Progenitor cell of endocrine pancreas (in vitro differentiated cells): ENCODE measurements at places on chromosomes 11 and 22. TPM values are rescaled to one million over a fixed set of nuclear protein-coding genes. Genes with fewer than 3 reads are reported as not detected.

DNA sequence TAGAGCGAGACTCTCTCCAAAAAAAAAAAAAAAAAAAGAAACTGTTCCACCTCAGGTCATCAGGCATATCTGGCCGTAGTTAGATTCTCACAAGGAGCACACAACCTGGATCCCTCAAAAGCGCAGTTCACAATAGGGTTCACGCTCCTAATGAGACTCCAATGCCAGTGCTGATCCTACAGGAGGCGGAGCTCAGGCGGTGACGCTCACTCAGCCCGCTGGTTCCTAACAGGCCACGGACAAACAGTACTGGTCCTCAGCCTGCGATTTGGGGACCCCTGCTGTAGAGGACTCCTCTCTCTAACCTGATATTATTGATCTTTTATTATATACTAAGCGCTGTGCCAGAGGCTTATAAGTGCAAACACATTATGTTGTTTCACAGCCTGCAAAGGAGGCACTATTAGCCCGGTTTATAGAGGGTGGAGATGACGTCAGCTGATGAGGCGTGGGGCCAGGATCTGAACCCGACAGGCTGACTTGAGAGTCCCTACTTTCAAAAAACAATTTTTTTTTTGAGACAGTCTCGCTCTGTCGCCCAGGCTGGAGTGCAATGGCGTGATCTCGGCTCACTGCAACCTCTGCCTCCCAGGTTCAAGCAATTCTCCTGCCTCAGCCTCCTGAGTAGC, 4.9 kb upstream of the MAFF start:
- peaks cover under 1% of the 10 kb centered on the region for H3K27me3 ChIP-seq
- H3K4me3 ChIP-seq = no peak overlapping the region

DNA sequence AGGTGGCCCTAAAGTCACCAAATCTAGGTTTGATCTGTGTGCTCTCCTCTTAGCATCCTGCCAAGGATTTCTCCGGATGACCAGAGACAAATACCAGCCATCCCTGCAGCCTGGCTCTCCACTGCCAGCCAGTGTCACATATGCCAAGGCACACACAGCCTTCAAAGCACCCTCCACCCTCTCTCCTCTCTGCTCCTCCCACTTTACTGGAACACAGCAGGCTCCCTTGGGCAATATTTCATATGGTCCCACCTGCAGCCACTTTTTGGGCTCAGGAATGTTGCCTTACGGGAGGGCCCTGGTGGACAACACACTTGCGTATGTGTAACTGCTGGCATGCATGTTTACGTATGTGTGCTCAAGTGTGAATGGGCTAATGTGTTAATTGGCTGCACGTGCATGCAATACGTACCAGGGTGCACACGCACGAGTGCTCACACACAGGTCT, 183.9 kb downstream of the CEP164 start:
- no peak overlapping the region for H3K4me3 ChIP-seq
- no peak for DNase-seq
- peaks cover 16% of the 10 kb centered on the region for H3K4me1 ChIP-seq
- H3K27ac ChIP-seq = no peak overlapping the region
- H3K36me3 ChIP-seq = no peaks in the 10 kb centered on the region
- peaks cover 10% of the 10 kb centered on the region for H3K27me3 ChIP-seq

GRCh38 chr11:75365711-75366181, 14.3 kb upstream of the ARRB1 start:
- H3K4me3 ChIP-seq = no peak overlapping the region
- no peak for DNase-seq
- peaks cover 2% of the 10 kb centered on the region for H3K36me3 ChIP-seq
- no peak overlapping the region for H3K27ac ChIP-seq
- H3K4me1 ChIP-seq = no peaks in the 10 kb centered on the region
- H3K27me3 ChIP-seq = no peaks in the 10 kb centered on the region

DNA sequence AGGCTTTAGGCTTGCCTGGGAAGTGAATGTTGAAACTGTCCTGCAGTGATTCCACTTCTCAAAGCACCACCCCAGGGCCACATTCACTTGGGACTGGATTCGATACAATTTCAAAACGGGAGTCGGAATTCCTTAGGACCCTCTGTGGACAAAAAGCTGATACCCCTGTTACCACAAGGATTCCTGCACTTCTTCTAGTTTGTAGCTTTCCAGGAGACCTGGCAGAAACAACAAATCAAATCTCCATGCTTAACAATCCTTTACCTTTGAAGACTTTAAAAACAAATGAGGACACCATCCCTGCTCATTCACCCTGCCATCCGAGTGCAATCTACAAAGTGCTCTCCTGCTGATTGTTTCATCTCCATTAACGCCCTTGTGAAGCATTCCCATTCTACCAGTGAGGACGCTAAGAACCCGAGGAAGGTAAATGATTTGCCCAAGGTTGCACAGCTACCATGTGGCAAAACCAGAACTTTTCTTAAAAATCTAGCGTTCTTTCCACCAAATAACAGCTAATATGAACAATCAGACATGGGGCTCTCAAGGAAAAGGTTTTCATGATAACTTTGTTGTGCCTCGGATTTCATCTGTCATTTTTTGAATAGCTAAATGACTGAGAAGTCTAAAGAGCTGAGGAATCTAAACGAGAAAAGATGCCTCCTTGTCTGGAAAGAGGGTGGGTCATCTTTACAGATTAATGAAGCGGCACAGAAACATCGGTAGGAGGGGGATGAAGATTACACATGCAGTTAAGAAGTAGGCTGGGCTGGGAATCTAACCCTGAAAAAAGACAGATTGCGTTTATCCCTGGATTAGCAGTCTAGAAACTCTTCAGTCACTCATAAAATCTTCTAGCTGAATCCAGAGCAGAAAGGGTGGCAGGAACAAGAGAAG, 720 bp upstream of the MPZL2 start:
- peak overlapping the region; percentile 98 for H3K27ac ChIP-seq
- peaks cover 6% of the 10 kb centered on the region for H3K36me3 ChIP-seq
- DNase-seq = no peak
- peak overlapping the region; percentile 87 for H3K4me3 ChIP-seq

GRCh38 chr11:198236-198806, 5.4 kb downstream of the SCGB1C1 start:
- DNase-seq = no peak
- H3K4me3 ChIP-seq = no peak overlapping the region
- H3K4me1 ChIP-seq = no peaks in the 10 kb centered on the region

DNA sequence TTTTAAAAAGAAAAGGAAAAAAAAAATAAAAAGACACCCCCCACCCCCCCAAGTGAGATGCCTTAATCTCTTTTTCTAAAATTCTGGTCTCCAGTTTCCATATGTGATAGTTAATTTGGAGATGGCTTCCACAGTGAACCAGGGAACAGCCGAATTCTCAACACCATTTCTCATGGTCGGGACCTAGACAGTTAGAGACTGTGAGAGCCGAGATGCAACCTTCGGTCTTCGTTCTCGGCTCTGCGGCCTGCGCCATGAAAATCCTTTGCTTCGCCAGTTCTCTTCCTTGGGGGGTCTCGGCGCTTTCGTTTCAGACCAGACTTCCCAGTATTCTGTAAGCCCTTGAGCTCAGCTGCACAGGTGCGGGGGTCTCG, 723 bp downstream of the CACNG2 start:
- no peak for DNase-seq
- H3K4me1 ChIP-seq = no peaks in the 10 kb centered on the region
- peaks cover 88% of the 10 kb centered on the region for H3K27me3 ChIP-seq
- H3K36me3 ChIP-seq = no peaks in the 10 kb centered on the region
- H3K27ac ChIP-seq = no peak overlapping the region
- H3K4me3 ChIP-seq = peak overlapping the region; percentile 62

GRCh38 chr11:73194593-73194992, 23.5 kb upstream of the P2RY2 start:
- H3K27me3 ChIP-seq = peaks cover 38% of the 10 kb centered on the region
- H3K27ac ChIP-seq = no peak overlapping the region
- no peaks in the 10 kb centered on the region for H3K36me3 ChIP-seq
- no peak overlapping the region for H3K4me3 ChIP-seq
- DNase-seq = no peak
- H3K4me1 ChIP-seq = peaks cover 9% of the 10 kb centered on the region

MGAT3 gene
- 28.8 and 32.7 TPM in 2 replicates for total RNA-seq

OR2D2 gene
- total RNA-seq = 0.53 TPM in 1 of 2 replicates, not detected in the other

NXPE2 gene
- total RNA-seq = 0.19 TPM in 1 of 2 replicates, not detected in the other

PKNOX2 gene
- 32.8 and 39.9 TPM in 2 replicates for total RNA-seq

RPL27A gene
- total RNA-seq = 731 and 748 TPM in 2 replicates
